Left cardiac atrium (tissue), 4 donors: ENCODE measurements at places on chromosomes 7 and 10. TPM values are rescaled to one million over a fixed set of nuclear protein-coding genes. Genes with fewer than 3 reads are reported as not detected.

DNA sequence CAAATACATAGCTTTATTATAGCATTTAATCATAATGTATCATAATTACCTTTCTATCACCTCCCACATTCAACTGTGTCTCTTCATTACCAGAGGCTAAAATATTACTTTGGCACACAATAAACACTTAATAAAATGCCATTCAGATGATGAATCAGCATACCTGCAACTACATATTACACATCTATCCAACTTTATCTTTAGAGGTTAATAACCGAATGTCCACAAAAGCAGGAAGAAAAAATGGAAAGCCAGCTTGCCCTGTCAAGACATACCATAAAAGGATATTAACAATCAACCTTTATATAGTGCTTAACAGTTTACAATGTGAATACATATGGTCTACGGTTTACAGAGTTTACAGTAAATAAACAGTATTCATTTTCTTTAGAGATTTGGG, 12.7 kb downstream of the CACUL1 start:
- no peak for DNase-seq

DNA sequence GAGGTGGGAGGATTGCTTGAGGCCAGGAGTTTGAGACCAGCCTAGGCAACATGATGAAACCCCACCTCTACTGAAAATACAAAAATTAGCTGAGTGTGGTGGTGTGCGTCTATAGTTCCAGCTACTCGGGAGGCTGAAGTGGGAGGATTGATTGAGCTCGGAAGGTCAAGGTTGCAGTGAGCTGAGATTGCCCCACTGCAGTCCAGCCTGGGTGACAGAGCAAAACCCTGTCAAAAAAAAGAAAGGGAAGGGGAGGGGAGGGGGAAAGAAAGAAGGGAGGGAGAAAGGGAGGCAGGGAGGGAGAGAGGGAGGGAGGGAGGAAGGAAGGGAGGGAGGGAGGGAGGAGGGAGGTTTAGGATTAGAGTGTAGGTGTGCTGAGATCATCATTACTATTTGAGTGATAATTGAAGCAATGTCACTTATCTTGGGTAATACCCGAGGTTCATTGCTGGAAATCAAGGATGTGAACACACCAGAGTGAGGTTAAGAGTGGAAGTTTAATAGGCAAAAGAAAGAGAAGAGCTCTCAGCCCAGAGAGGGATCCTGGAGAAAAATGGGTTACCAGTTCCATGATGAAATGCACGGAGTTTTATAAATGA, 27.6 kb downstream of the VCL start:
- DNase-seq = no peak

- DNase-seq = no peak
Measured at GRCh38 chr7:98949336-98950044, 71.2 kb downstream of the TRRAP start.

HABP2 gene
- not detected for total RNA-seq

CALN1 gene
- not detected for total RNA-seq
